Endodermal cell (in vitro differentiated cells): ENCODE measurements at places on chromosomes 6 and 20. TPM values are rescaled to one million over a fixed set of nuclear protein-coding genes. Genes with fewer than 3 reads are reported as not detected.

ZNF831 gene
- total RNA-seq: not detected in 3 replicates

- H3K27ac ChIP-seq: no peak overlapping the region
- no peak for DNase-seq
- no peaks in the 10 kb centered on the region for H3K27me3 ChIP-seq
- peaks cover 7% of the 10 kb centered on the region for H3K4me1 ChIP-seq
These were observed 467.3 kb upstream of the IRAK1BP1 start for GRCh38 chr6:78400076-78400475.

DNA sequence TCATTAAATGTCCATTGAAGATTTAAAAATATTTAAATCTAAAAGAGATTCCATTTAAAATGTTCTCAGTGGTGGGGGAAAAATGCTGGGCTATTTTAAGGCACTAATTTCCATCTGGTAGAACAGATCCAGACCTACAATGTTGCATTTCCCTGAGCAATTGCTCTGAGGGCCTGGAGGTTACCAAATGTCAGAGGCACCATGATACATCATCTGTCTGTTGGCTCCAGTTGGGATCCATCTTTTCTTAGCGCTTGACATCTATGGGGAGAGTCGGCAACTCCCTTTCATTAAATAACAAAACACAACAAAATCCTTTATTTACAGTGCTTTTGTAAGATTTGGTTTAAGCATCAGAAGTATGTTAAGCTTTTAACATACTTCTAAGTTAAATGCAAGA is 224.5 kb downstream of the FOXC1 start:
- no peak overlapping the region for H3K4me3 ChIP-seq
- no peak overlapping the region for H3K27ac ChIP-seq
- no peak for DNase-seq
- no peaks in the 10 kb centered on the region for H3K27me3 ChIP-seq
- H3K36me3 ChIP-seq: no peaks in the 10 kb centered on the region

DNA sequence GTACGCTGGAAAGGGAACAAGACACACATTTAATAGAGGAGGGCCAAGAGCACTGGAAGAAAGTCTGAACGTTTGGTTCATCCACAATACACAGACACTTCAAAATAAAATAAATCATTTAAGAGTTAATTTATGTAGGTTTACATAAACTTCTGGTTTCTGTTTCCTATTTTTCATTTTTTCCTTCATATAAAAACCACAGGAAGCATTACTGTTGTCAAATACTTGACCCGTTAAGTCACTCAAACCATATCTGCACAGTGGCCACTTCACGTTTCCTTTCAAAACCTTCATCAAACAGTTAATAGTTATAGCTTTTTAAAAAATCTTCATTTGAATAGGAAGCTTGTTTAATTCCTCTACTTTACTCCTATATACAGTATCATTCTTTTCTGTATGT is 257.6 kb upstream of the THEMIS start:
- H3K4me3 ChIP-seq: no peak overlapping the region
- no peaks in the 10 kb centered on the region for H3K36me3 ChIP-seq
- DNase-seq: no peak
- no peak overlapping the region for H3K27ac ChIP-seq
- H3K4me1 ChIP-seq: no peaks in the 10 kb centered on the region

TRIM40 gene
- total RNA-seq: not detected in 3 replicates

OXT gene
- not detected in 2 replicates for total RNA-seq

- DNase-seq: no peak
- no peak overlapping the region for H3K4me3 ChIP-seq
- H3K36me3 ChIP-seq: peaks cover 51% of the 10 kb centered on the region
- no peaks in the 10 kb centered on the region for H3K27me3 ChIP-seq
- H3K4me1 ChIP-seq: peaks cover 13% of the 10 kb centered on the region
- no peak overlapping the region for H3K27ac ChIP-seq
These were observed 12.3 kb downstream of the ITPA start for GRCh38 chr20:3221398-3222226.

- DNase-seq: no peak
- no peak overlapping the region for H3K4me3 ChIP-seq
- H3K4me1 ChIP-seq: peaks cover 7% of the 10 kb centered on the region
- H3K27me3 ChIP-seq: no peaks in the 10 kb centered on the region
These were observed 7.3 kb downstream of the TFB1M start for GRCh38 chr6:155306958-155307357.

DNA sequence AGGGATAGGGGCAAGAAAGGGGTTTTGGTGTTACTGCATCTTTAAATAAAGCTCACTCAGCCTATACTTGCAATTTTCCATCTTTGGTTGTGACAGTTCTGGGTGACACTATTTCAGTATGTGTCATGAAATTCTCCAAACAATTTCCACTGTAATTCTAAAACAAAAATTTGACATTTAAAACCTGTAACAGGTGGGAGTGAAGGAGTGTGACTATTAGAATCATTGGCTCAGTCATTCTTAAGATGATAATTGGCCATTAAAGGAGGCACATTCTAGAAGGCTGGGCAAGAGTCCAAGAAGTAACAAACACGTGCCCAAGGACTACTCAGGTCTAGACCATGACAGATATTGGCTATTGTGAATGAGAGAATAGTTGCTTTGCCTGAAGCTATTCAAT is 153.3 kb upstream of the ARG1 start:
- H3K36me3 ChIP-seq: no peaks in the 10 kb centered on the region
- no peaks in the 10 kb centered on the region for H3K4me1 ChIP-seq
- no peak overlapping the region for H3K27ac ChIP-seq
- H3K4me3 ChIP-seq: no peak overlapping the region
- no peaks in the 10 kb centered on the region for H3K27me3 ChIP-seq
- no peak for DNase-seq

DNA sequence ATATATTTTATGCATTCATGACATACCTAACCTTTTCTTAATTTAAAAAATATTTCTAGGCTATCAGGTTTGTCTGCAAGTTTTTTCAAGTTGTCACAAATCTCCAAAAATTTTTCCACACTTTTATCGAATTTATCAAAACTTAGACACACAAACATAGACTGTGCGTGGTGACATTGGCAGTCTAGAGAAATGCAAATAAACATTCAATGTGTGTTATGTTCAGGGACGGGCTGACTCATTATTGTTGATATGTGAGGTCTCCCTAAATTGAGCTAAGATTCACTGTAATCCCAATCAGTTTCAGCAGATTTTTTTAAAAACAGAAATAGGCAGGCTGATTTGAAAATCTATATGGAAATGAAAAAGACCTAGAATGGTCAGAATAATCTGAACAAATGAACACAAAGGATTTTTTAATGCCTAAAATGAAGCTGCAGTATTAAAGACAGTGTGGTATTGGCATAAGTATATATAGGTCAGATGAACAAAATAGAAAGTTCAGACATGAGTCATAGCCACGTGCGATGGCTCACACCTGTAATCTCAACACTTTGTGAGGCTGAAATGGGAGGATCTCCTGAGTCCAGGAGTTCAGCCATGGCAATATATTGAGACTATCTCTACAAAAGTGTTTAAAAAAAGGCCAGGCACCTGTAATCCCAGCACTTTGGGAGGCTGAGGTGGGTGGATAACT is 19.2 kb downstream of the BLTP3A start:
- H3K27ac ChIP-seq: no peak overlapping the region
- DNase-seq: no peak
- H3K4me1 ChIP-seq: no peaks in the 10 kb centered on the region
- no peaks in the 10 kb centered on the region for H3K36me3 ChIP-seq
- H3K4me3 ChIP-seq: no peak overlapping the region

DBNDD2 gene
- total RNA-seq: 62.5 and 63.2 TPM in 2 replicates

DNA sequence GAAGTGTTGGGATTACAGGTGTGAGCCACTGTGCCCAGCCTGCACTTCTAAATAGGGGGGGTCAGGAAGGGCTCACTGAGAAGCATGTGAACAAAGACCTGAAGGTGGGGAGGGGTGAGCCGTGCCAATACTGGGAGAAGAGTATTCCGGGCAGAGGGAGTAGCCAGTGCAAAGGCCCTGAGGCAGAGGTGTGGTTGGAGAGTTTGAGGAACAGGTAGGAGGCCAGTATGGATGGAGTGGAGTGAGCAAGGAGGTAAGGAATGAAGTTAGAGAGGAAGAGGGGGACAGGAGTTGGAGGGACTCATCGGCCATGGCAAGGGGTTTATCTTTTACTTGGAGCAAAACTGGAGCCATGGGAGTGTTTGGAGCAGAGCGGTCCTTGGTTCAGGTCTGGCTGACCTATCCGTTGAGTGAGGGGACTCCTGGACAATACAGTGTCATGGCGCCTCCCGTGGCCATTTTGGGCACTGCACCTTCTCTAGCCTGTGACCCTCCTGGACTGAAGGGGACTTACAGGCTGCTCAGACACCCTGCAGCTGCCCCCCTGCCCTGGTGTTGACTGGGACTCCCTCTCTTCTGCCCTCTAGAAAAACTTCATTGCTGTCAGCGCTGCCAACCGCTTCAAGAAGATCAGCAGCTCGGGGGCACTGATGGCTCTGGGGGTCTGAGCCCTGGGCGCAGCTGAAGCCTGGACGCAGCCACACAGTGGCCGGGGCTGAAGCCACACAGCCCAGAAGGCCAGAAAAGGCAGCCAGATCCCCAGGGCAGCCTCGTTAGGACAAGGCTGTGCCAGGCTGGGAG is 12.1 kb downstream of the FOXS1 start:
- H3K4me3 ChIP-seq: no peak overlapping the region
- no peaks in the 10 kb centered on the region for H3K27me3 ChIP-seq
- DNase-seq: peak; percentile 99
- H3K36me3 ChIP-seq: no peaks in the 10 kb centered on the region

DNA sequence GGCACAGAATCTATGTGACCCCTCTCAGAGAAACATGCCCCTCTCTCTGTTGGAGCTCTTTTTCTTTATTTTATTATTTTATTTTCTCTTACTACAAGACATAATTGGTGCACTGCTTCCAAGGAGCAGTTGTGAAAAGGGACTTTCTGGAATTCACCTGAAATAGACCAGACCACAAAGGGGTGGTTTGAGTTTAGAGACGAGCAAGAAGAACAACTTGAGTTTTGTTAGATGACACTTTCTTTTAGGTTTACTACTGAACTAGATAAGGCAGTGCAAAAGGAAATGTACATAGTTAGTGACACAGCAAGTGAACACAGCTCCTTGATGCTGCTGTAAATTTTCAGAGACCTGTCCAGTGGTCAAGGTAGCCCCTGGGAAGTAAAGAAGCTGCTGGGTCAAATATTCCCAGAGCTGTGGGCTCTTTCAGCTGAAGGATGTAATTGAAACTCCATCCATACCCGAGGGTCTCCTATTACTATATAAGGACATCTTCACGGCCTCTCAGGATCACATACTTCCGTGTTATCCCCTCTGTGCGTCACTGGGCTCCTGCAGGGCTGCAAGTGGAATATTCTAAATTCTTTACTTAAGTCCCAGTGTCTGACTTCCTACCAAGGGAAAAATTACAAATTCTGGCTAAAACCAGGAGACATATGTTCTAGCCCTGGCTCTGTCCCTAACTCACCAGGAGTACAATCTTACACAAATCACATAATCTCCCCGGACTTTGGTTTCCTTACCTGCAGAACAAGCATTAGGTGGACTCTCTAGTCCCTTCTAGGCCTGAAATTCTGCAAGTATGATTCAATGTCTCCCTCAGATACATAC is 69.1 kb upstream of the ADTRP start:
- no peaks in the 10 kb centered on the region for H3K27me3 ChIP-seq
- H3K27ac ChIP-seq: no peak overlapping the region
- no peaks in the 10 kb centered on the region for H3K36me3 ChIP-seq

HLA-DRB5 gene
- total RNA-seq: 0.71 to 1.9 TPM (median 1.1 TPM) in 3 replicates

DNA sequence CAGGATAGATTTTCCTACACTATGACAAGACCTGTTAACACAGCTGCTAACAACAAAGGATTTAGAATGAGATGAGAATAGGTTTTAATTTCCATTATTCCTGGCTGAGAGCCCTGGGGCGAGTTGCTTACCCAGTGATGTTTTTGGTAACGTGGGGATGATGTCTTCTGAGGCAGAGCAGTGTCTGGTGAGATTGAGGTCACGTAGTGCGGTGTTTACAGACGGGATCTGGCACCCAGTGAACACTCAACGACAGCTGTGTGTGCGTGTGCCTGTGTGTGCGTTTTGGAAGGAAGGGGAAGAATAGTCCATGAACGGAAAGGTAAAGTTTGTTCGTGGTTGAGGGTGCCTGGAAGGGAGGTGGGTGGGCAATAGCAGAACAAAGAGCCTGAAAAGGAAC is 384.7 kb downstream of the C6orf118 start:
- H3K27ac ChIP-seq: no peak overlapping the region
- no peaks in the 10 kb centered on the region for H3K27me3 ChIP-seq
- no peak overlapping the region for H3K4me3 ChIP-seq

DNA sequence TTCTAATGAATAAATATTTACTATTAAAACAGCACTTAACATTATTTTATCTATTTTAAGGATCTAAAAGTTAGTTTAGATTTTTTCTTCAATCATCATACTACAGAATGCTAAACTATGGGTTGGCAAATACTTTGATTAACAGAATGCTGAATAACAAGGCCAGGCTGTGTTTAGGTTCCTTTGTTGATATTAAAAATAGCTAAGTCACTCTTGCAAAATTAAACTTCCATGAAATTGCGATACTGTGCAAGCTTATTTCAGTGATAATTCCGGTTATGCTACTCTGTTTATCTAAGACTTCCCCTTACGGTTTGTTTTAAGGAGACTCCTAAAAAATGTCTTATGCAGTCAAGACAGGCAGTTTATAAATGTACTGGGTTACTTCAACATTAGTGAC is 2.8 kb downstream of the RNF24 start:
- no peaks in the 10 kb centered on the region for H3K27me3 ChIP-seq
- peaks cover 4% of the 10 kb centered on the region for H3K4me1 ChIP-seq
- DNase-seq: no peak
- peak overlapping the region; percentile 53 for H3K4me3 ChIP-seq
- H3K36me3 ChIP-seq: peaks cover 10% of the 10 kb centered on the region

MCM3 gene
- 158 and 172 TPM in 2 replicates for total RNA-seq

DNA sequence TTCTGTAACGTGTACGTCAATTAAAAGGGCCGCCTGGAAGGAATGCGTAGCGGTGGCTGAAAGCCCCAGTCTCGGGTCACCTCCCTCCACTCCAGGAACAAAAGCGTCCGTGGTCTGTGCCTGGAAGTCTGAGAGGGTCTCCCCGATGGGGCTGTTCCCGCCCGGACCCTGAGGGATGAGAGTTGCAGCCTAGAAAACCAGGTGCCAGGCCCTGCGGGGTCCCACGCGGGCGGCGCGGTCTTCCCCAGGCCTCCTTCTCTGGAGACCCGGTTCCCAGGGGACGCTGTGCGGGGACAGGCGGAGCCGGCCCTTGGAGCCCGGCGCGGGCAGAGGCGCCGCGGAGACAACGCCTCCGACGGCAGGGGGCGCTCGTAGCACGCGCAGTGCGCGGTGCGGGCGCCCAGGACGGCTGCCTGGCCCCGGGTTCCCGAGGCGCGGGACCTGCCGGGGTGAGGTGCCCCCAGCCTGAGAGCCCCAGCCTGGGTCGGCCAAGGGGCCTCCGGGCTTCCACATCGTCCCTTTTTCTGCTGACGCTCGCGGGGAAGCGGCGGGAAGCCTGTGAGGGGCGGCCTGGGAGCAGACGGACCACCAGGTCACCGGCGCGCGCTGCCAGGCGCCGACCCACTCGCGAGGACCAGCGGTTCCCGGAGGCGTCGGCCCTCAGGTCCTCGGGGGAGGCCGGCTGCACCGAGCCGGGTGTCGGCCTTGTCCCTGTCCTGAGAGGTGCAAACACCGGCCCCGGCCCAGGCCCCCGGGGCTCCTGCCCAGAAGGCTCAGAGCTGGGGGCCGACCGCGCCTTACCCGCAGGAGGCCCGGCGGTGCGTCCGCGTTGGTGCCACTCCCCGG is 5.3 kb upstream of the FOXC1 start:
- peak; percentile 94 for DNase-seq
- peak overlapping the region; percentile 81 for H3K4me3 ChIP-seq
- H3K4me1 ChIP-seq: peaks cover 19% of the 10 kb centered on the region
- H3K36me3 ChIP-seq: no peaks in the 10 kb centered on the region
- H3K27me3 ChIP-seq: peaks cover 69% of the 10 kb centered on the region
